ENCODE measurements at places on chromosomes 3 and 15.

GRCh38 chr3:33541918-33542317 is 101.7 kb upstream of the UBP1 start:
- no peak for DNase-seq

- DNase-seq: no peak
These were observed 71.9 kb downstream of the SYNM start for GRCh38 chr15:99176757-99177156.

GRCh38 chr3:178537122-178537705 is 978 bp downstream of the KCNMB2 start:
- no peak for DNase-seq

- no peak for DNase-seq
These were observed 71.9 kb downstream of the PGPEP1L start for GRCh38 chr15:98935736-98936135.

DNA sequence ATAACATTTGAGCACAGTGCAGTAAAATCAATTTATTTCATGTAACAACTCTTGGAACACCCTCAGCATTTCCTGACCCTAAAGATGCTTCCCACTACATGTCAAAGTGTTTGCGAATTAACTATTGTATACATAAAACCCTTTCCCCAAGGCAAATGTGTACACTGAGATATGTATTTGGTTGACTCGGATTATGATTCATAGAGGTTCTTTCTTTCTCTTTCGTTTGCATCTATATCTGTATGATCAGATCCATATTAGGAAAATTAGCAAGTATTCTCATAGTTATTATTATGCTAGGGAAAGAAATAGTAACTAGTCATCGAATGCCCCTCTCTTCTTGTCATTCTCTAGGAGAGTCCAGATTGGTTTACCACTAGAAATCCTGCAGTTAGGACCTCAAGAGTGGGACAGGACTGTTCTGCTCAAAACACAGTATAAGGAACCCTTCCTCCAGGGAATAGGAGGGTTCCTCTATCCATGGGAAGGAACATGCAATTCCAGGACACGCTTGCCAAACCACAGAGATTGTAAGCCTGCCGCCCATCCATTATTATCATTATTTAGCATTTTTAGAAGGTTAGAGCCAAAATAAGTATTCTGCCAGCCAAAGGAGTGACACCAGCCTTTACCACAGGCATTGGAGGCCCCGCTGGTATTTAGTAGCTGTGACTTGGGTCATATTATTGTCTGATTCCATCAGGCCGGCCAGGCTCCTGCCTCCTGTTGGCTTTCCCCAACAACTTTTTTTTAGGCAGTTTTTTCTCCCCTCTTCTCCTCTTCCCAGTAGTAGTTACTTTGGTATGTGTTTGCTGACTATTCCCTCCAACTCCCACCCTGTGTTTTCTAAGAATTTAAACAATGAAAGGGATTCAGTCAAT is 100.7 kb downstream of the GALK2 start:
- DNase-seq: no peak

GRCh38 chr3:136075811-136076210 is 110.3 kb downstream of the PPP2R3A start:
- DNase-seq: no peak

DNA sequence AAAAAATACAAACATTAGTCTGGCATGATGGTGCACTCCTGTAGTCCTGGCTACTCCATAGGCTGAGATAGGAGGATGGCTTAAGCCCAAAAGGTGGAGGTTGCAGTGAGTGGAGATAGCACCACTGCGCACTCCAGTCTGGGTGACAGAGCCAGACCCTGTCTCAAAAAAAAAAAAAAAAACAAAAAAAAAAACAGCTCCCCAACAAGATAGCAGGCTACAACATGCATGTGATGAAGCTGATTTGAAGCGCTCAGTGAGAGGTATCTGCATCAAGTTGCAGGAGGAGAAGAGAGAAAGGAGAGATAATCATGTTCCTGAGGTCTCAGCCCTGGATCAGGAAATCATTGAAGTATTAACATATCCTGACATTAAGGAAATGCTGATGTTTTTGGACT is 608 bp upstream of the PPCDC start:
- DNase-seq: no peak

- no peak for DNase-seq
These were observed 44.6 kb downstream of the TLE3 start for GRCh38 chr15:70053001-70053715.

DNA sequence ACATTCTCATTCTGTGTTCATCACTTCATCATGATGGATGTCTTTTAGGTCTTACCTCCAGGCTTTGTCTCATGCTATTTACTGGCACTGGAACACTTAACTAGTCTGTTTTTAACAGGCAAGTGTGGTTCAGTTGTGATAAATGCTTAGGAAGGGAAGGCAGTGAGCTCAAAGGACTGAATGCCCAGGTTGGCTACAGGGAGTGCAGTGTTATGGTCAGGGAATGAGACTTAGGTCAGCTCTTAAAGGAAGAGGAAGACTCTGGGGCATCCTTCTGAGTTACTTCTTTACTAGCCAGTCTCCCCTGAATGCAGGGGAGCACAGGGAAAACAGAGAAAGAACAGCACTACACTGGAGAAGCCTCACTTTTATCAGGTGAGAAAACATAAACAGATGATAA is 72.6 kb downstream of the TGFBR2 start:
- no peak for DNase-seq

DNA sequence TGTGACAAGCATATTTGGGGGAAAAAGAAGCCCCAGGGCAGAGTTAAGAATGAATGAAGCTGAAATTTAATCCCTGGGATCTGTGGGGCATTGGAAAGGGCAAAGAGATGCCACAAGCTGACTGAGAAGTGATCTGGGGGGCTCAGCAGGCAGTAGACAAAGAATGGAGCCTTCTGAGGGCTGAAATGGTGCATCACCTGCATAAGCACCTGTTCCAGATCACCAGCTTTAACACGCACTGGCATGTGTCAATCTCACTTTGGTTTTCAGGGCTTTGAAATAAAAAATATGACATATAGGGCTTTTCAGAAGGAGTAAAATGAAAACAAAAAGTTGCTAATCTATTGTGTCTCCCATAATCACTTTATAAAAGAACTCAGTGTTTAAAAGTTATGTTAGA is 210.8 kb upstream of the ARHGEF26 start:
- DNase-seq: no peak

DNA sequence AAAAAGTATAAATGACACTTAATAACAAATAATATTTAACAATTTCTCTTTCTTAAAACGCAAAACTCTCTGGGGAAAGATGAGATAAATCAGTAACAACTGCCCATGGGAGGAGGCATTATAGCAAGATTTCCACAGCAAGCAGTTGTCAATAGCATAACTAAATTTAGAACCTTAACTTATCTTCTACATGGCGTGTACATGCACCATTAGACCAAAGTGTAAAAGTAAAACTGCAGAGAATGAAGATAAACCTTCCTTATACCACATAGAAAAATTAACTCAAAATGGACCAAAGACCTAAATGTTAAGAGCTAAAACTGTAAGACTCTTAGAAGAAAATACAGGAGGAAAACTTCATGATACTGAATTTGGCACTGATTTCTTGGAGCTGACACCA is 39.9 kb downstream of the MYO5A start:
- no peak for DNase-seq

DNA sequence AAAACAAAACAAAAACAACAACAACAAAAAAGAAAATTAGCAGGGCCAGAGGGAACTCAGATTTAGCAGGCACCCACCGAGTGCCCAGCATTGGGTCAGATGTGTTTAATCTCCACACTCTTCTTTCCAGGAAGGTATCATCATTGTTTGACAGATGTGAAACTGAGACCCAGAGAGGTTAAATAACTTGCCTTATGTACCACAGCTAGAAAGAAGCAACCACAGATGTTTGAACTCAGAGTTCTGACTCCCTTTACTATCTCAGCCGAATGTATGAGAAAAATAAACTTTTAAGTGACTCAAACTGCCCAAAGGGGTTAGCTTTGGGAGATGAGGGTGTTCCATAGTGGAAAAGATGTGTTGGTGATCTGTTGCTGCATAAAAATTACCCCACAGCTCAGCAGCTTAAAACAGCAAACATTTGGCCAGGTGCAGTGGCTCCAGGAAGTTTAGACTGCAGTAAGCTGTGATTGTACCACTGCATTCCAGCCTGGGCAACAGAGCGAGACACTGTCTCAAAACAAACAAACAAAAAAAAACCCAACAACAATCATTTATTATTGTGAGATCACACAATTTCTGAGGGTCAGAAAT is 4.5 kb upstream of the RPP25 start:
- DNase-seq: no peak

Data from stimulated activated CD8-positive, alpha-beta memory T cell treated with anti-CD3 and anti-CD28 coated beads, Interleukin-2, amount 100 ng/mL, for 48 hours (primary cell).